ENCODE measurements at places on chromosomes 6 and 20.

- DNase-seq, result no peak
These were observed 3.7 kb downstream of the TNFAIP3 start for GRCh38 chr6:137870744-137871247.

DNA sequence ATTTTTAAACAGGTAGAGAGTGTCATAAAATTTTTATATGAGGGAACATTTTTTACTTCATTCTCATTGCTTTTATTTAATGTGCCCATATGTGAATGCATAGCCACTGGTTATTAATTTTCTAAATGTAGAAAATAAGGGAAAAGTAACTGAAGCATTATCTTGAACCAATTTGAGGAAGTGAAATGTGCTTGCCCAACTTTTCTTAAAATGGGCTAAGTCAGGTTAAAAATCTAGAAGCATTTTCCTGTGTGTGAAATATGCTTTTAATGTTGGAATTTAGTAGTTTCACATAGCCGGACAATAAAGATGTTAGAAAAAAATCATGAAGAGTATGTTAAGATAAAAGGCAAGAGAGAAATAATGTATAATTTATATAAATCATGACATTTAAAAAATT lies 3.8 kb downstream of the SEC23B start:
- DNase-seq, result no peak

GRCh38 chr6:11812951-11813350 lies 34.3 kb upstream of the ADTRP start:
- DNase-seq, result no peak

DNA sequence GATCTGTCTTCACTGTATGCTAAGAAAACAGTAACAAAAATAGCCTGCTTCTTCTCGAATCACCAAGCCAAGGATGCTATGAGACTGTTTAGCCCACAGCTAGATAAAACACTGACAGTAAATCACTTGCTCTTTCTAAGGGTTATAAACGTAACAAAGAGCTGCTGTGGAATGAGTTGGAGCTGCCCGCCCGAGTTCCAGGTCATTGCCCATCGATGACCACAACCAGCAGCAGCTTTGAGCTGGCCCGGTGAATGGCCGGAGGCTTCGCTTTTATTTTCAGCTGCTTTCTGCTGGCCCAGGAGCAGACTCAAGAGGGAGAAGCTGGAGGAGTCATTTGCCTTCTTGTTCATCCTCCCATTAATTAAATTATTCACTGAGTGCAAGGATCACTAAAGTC lies 82.2 kb upstream of the CDH4 start:
- no peak for DNase-seq

DNA sequence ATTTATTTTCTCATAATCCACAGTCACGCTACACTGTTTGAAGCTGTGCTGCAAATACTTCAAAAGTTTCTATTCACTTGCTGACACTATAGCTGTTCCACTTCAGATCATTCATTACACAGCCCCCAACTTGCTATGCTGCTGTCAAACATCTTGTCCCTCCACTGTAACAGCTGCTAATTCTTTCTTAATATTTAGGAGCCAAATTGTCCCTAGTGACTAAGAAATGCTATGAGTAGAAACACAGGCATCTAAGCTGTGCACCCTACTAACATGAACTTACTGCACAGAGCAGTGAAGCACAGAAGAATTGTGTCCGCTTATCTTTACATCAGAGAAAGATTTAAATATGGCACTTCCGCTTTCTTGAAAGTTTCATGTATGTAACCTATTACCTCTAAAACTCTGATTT lies 91.3 kb downstream of the PDE10A start:
- no peak for DNase-seq

- no peak for DNase-seq
These were observed 54.2 kb downstream of the MRPL14 start for GRCh38 chr6:44072959-44073611.

- no peak for DNase-seq
These were observed 43.6 kb downstream of the SOBP start for GRCh38 chr6:107533415-107534059.

DNA sequence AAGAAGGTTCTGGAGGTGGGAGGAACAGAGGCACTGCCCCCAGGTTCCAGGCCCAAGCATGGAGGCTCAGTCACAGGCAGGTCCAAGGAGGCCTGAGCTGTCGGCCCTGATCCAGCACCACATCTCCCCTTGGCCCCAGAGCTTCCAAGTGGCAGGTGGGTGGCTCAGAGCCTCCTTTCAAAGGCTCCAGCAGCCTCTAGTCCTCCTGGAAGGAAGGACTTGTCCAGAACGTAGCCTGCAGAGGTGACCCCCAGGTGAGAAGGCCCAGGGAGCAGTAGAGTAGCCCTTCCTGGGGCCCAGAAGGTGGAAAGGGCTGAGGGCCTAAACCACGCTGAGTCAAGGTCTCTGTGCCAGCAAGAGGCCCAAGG lies 7.7 kb downstream of the TFEB start:
- DNase-seq, result no peak

DNA sequence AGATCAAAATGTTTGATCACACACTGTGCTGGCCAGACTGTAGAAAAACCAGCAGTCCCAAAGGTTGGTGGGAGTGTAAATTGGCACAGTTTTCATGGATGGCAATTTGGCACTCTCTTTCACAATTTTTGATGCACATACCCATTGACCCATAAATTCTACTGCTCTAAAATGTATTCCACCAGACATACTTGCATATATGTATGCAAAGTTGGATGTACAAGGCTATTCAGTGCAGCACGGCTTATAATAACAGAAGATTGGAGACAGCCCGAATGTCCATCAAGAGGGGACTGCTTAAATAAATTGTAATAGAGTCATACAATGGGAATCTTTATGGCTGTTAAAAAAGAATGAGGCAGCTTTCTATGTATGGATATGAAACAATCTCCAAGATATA lies 101.7 kb upstream of the TOP1 start:
- no peak for DNase-seq

DNA sequence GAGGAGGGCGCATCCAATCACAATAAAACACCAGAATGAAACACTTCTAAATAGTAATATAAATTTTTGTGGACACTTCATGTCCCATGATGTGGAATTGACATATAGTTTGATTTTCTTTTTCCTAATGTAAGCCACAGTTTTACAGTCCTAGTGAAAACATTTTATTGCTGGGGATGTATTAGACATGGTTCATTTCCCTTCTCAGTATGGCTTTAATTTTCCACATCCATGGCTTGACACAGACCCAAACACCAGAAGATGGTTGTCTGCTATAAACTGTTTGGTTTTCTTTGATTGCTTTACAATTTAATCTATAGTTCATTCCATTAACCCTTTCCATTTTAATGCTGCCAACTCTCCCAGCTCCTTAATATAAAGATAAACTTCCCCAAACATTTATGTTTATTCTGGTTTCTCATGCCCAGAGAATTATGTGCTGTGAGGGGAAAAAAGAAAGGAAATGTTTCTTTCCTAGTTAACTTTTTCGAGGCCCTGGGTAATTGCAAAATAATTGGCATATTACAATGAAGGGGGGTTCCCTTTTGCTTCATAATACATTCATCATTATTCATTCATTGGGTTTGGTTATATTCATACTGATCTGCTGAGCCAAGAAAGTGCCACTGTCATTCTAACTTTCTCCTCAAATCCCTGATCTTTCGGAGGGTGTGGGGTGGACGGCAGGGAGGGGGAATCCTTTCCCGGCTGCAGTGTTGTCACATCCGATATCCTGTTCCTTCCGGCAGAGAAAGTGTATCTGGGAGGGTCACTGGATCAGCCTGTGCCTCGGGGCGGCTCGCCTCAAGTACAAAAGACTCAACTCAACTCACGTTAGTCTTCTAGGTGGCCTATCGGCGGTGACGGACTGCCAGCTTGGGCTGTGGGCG lies 127.6 kb upstream of the TFAP2D start:
- DNase-seq, result no peak

DNA sequence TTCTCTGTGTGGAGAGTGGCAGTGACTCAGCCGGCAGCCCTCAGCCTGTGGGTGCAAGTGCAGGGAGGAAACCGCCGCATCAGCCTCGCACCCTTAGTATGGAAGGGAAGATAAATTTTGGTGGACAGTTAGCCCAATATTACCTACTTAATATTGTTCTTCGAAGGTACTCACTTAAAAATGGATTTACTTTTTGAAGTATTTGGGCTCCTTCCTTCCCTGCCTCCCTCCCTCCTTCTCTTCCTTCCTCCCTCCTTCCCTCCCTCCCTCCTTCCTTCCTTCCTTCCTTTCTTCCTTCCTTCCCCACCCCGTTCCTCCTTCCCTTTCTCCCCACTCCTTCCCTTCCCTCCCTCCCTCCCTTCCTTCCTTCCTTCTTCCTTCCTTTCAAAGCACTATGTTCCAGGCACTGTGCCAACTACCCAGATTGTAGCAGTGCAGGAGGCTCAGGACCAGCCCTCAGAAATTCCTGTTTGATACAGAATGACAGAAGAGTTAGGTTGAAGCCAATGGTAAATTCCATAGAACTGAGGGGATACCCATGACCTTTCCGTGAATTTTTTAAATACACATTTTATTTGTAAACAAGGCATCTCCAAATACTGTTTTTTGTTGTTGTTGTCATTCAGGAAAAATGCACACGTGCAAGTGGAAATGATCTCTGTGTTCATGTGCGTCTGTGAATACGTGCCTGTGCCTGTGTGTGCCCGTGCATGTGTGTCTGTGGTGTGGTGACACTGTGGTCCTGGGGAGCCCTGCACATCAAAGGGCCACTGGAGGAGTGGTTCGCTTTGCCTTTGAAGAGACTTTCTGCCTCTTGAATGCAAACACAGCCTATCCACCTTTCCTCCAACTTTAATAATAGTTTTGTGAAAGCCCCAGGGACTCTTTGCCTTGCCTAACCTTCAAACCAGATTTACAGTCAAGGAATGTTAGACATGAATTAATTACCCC lies 141.7 kb downstream of the EDN3 start:
- no peak for DNase-seq

DNA sequence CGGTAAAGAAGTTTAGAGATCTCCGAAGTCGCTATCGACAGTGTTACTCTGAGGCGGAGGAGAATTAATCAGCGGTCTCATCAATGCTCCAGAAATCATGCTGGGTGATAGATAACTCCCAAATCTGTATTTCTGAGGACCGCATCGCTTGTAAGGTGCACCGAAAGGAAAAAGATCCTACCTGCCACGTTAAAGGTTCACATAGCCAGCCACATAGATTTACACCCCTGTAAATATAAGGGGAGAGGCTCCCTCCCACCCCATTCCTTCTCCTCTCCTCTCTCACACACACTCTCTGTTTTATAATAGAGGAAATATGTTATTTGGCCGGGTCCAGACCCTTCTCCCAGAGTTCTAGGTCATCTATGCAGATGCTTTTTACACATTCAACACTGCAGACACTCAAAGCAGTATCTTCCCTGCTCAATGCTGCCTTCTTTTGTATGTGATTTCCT lies 620 bp upstream of the DEK start:
- DNase-seq, result no peak

DNA sequence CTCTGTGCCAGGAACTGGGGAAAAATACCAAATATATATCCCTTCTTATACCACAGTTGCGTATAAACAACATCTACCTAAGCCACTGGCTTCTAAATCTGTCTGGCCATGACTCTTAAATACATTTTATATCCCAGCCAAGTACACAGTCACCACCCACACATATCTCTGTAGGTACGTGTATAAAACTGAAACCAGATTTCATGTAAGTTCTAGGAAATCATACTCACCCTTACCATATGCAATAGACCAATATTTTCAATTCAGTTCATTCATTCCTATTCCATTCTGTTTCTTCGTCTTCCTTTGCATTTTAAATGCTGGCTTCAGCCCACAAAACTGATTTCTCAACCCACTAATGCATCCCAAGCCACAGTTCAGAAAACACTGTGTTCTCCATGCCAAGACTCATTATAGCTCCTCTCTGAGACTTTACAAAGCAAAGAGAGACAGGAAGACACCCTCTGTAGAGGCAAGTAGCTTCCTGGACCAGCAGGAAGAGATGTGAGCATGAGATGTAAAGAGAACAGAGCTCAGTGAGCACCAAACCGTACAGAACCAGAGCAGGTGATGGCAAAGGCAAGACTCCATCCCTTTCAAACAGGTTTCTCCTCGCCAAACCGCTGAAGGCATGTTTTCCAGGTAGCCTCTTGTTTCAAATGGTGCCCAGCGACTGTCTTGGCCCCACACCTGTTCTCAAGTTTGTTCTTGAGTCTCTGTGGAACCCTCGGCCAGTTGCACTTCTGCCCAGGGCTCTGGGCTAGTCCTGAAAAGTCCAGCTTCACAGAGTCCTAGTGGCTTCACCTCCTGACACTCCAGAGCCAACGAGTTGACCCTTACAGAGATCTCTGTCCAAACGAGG lies 18.7 kb downstream of the FAM50B start:
- no peak for DNase-seq

DNA sequence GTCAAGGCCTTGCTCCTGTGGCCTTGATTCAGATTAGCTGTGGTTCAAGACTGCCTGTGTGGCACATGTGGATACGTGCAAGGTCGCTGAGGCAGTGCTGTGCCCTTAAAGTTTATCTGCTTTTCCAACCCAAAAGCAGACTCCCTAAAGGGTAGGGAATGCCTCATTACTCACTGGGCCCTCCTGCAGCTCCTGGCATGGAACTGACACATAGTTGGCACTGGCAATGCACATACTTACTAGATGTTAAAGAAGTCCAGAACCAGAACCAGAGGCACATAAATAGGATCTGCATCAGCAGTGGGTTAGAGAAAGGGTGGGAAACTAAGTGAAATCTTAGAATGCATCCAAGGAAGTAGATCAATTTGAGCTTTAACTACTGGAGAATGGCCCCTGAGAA lies 90.6 kb upstream of the MLN start:
- DNase-seq, result no peak

DNA sequence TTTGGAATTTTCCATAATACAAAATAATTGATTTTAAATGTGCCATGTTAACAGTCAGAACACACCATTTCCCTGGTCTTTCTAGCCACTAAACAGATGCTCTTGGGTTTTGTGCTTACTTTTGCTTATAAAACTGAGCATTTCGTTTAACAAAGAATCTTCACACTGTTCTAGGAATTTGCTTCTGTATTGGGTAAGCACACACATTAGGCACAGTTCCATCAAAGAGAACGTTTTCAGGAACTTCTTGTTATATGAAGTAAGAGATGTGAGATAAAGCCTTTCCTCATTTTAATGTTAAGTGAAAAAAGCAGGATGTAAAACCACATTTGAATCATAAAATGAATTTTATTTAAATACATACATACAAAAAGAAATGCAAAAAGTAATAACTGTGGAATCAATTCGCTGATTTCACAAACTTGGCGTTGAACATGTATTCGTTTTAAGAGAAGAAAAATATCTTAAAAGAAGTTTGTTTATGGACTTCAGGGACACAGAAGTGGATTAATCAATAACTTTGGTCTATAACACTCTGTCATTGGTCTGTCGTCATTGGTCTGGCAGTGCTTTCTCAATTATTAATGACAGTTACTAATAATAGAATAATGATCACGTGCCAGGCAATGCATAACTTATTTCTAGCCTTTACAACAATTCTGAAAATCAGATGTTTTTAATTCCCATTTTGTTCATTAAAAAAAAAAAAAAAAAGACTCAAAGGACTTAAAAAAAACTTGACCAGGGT lies 199.9 kb upstream of the PRDM1 start:
- DNase-seq, result no peak

- DNase-seq, result no peak
These were observed 419.4 kb upstream of the JARID2 start for GRCh38 chr6:14826456-14826855.

- DNase-seq, result no peak
These were observed 148.5 kb downstream of the RNGTT start for GRCh38 chr6:88814909-88815308.

Measured in amygdala (tissue), 56 donors.